RWPE2 (cell line): ENCODE measurements at places on chromosomes 1 and 21.

DNA sequence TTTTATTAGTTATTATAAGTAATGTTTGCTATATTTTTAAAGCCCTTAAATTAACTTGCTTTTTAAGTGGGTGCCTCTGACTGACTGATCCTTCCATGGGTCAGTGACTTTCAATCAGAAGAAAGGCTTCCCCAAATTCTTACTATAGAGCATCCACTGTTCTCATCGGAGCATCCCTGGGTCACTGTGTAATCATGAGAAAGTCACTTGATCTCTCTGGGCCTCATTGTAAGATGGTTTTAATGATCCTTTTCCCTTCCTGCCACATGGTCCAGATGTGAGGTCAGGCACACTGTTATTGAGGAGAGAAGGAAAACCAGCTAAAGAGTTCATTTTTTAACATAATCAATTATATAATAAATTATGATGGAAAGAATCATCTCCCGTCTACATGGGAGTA, 11.0 kb upstream of the NBL1 start:
- DNase-seq = no peak

DNA sequence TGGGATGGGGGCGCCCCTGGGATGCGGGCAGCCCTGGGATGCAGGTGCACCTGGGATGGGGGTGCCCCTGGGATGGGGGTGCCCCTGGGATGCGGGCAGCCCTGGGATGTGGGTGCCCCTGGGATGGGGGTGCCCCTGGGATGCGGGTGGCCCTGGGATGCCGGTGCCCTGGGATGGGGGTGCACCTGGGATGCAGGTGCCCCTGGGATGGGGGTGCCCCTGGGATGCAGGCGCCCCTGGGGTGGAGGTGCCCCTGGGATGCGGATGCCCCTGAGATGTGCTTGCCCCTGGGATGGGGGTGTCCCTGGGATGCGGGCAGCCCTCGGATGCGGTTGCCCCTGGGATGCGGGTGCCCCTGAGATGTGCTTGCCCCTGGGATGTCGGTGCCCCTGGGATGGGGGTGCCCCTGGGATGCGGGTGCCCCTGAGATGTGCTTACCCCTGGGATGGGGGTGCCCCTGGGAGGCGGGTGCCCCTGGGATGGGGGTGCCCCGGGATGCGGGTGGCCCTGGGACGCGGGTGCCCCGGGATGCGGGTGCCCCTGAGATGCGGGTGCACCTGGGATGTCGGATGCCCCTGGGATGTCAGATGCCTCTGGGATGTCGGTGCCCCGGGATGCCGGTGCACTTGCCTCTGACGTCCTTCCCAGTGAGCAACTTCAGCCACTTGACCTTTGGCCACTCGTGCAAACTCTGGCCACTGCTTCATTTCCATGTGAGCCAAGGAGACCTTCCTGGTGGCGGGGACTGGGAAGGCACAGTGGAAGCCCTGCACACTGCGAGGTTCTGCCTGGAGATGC, 37.3 kb upstream of the SLC19A1 start:
- DNase-seq = no peak

DNA sequence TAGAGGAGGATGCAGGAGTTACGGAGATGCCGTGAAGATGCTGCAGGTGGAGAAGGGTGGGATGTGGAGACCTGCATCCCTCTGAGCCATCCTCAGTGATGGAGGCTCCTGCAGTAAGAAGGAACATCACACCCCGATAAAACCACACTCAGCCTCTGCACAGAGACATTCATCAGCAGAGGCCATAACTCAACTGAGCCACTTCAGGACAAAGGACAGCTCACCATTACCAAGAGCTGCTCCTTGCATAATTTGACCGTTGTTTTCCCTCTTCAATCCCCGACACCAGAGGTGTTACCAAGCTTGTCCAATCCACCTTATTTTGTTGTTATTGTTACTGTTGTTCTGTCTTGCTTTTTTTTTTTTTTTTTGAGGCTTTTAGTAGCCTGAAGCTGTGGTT, 543.9 kb downstream of the AJAP1 start:
- no peak for DNase-seq

GRCh38 chr1:91650764-91651163, 150.1 kb downstream of the CDC7 start:
- peak; percentile 66 for DNase-seq

DNA sequence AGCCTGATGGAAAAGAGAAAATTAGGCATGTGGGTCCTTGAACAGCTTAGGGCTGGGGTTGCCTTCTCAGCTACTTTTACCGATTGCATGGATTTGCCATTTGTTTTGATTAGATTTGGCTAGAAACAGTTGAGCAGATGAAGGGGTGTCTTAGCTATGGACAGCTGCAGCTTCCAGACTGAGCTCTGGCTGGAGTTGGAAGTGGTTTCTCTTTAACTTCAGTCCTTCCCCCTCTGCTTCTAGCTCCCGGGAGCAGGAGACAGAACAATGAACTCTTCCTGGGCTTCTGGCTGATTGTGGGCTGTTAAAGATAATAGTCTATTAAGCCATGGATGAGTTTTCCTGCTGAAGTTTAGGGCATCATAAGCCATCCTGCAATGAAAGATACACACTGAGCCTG, 50.7 kb downstream of the UBE2T start:
- DNase-seq = no peak

- no peak for DNase-seq
These were observed 42.6 kb downstream of the KCNJ6 start for GRCh38 chr21:37873655-37874054.

GRCh38 chr1:28365864-28366263, 3.7 kb upstream of the PHACTR4 start:
- no peak for DNase-seq

DNA sequence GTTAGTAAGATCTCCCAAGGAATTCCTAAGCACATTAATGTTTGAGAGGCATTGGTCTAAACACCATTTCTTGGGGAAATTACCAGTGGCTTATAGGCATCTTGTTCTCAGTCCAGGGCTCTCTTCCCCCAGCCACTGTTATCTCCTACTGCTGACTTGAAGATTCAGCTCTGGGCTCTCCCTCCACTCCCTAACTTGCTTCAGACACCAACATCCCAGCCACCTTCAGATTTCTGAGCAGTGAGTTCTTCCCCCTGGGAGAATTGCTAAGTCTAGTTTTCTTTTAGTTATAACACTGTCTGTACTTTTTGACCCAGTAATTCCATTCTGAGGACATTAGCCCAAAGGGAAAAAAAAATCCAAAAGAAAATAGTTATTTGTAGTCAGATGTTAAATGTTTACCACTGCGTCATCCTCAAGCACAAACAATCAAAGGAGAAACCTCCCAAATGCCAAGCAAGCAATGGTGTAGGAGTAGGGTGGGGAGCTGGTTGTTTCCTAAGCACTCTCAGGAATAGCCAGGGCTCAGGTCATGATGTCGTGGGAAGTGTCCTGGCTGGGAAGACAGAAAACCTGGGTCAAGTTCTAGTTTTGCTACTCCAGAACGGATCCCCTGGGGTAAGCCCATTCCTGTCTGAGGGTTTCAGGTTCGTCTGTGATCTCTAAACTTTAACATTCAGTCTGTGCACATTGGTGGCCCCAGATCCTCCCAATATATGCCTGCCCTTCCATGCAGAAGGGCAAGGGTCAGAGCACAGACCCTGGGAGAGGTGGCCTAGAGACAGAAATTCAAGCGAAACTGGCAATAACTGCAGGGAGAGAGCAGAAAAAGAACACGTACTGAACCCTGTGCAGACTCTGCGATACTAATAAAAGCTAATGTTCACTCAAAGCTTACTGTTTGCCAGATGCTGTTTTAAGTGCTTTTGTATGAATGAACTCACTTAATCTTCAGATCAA, 191.1 kb upstream of the FGGY start:
- no peak for DNase-seq

DNA sequence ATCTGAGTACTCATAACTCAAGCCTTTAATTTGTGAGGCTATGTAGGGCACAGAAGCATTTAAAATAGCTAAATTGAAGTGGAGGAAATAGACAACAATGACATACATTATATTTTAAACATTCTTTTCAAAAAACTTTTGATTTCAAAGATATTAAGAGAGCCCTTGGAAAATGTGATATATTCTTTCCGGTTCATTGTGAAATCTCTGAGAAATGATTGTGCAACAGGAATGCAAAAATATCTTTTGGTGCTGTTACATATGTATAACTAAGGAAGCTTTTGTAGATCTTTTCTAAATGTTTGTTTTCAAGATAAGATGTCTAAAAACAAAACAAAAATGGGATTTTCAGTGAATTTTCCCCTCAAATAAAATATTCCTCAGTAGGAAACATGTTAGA, 185.2 kb downstream of the LEPR start:
- no peak for DNase-seq

DNA sequence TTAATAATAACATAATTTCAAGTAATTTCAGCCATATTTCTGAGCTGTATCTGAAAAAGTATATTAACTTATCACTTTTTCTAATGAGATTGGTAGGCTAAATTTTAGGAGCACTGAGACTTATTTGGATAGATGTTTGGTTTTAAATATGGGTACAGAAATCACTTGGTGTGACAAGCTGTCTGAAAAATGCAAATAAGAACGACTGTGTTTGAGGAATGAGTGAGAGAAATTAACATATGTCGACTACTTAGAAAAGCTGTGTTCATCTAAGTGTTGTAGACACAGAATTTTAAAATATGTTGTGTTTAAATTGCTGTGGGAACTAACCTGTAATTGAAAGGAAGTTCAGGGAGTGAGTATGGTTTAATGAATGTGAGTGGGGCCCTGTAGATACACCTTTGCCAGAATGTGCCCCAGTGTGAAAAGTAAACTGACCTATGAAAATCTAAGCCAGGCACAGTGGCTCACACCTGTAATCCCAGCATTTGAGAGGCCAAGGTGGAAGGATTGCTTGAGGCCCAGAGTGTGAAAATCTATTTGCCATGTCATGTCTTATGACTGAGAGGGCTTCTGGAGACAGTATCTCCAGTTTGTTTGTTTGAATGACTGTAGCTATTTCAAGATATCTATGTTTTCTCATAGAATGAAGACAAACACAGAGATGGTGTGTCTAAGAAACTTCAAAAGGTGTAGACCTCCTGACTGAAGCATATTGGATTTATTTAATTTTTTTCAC, 53.8 kb upstream of the LRRC8C start:
- DNase-seq = no peak

GRCh38 chr1:237759377-237759776, 131.3 kb downstream of the ZP4 start:
- no peak for DNase-seq

DNA sequence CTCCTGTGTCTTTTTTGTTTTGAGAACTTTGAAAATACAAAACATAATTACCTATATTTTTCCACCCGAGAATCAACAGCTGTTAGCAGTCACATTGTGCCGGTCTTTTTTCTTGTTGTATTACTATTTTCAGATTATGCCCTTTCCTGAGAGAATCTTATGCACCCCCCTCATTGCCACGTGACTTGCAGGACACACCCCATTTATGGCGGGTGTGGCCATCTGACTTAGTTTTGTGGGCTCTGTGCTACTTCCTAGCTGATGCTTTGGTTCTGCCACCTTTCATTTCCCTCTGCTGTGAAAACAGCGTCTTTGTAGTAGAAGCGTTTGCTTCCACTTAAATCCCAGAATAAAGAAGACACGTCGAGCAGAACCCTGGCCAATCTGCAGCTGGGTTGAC, 82.8 kb upstream of the SOX13 start:
- no peak for DNase-seq

DNA sequence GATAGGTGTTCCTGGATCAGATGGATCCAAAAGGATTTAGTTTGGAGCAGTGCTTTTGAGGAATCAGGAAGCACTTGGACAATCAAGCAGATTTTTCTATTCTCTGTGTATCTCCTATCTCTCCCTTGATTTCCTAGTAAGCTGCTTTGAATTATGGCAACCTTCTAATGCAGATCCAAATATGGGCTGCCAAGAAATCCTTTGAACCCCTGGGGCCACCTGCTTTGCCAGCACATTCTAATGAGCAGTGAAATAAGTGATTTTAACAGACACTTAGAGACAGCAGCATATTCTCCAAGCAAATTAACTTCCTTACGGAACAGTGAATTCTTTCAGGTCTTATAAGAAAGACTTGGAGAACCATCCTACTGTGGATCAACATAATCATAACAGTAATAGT, 195.4 kb downstream of the GPR52 start:
- no peak for DNase-seq

DNA sequence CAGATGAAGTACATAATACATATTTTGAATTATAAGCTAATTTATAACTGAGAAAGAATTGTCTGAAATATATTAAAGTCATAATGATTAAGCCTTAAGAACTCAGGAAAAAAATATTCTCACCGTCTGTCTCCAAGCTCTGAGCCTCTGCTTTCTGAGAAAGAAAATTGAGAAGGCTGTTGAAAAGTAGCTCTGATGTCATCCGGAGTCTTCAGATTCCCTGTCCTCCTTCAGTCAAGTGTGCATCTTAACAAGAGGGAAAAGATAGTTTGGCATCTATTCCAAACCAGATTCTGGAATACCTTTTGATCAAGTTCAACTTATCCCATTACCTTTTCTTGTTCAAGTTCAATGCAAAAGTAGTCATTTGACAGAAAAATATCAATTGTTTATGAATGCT, 50.6 kb downstream of the NRIP1 start:
- no peak for DNase-seq

DNA sequence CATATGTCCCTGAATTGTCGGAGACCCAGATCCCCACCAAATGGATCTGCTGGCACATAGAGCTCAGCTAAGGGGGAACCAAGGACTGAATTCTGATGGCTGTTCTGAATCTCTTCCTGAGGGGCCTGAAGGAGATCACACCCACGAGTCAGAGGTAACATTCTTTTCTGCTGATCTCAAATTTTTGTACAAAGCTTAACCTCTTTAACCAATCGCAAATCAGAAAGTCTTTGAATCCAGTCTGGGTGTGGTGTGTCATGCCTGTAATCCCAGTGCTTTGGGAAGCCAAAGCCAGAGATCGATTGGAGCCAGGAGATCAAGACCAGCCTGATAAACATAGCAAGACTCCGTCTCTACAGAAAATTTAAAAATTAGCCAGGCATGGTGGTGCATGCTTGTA, 62.8 kb upstream of the PRRC2C start:
- no peak for DNase-seq

DNA sequence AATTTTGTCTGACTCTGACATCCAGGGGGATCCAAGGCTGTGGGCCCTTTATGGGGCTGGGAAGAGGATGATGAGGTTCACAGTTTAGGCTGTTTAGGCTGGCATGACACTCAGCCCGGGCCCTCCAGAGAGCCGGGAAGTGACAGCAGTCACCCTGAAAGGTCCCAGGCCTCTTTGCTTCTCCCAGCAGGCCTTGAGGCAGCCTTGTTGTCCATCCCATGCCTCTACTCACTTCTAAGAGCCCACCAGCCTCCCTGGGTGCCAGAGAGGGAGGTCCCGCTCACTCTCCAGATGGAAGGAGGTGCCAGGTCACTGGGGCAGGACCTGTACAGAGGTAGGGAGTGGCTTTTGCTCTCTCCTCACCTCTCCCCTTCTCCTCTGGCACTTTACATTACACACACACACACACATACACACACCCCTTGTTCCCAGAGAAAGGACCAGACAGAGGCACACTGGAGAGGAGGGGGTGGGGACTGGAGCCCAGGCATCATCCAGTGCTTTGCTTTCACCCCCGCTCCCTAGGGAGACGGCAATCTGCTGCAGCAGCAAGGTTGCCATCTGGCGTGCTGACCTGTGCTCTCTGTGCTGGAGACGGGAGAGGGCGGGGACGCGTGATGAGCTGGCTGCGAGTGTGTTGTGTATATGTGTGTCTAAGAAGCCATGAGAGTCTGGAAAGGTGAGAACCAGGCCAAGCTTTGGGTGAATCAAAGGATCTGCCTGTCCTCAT, 4.6 kb downstream of the KLHDC8A start:
- no peak for DNase-seq

- no peak for DNase-seq
These were observed 14.5 kb upstream of the ATP1A4 start for GRCh38 chr1:160136926-160137200.
